Activated CD4-positive, alpha-beta T cell treated with anti-CD3 and anti-CD28 coated beads for 36 hours (primary cell): ENCODE measurements at places on chromosomes 7 and 10. TPM values are rescaled to one million over a fixed set of nuclear protein-coding genes. Genes with fewer than 3 reads are reported as not detected.

DNA sequence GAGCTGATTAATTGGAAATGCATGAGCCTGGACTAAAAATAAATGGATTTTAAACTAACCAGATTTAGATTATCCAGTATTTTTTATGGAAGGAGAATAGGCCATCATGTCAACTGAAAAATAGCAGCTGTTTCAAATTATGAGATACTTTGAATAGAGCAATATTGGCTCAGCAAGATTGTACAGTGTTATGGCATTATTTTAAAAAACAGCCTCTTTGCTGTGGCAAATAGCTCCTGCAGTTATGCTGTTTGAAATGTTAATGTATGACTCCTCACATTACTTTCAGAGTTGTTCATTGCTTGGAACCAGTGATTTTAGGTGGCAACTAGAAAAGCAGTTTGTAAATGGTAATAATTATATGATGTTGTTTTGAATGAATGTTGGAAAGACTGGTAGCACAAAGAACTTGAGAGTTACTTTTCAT, 244.5 kb downstream of the KIAA1217 start:
- peaks cover 39% of the 10 kb centered on the region for H3K27me3 ChIP-seq
- no peak for DNase-seq
- no peaks in the 10 kb centered on the region for H3K36me3 ChIP-seq
- no peak overlapping the region for H3K27ac ChIP-seq
- H3K4me1 ChIP-seq, result peaks cover 12% of the 10 kb centered on the region
- no peak overlapping the region for H3K4me3 ChIP-seq

DNA sequence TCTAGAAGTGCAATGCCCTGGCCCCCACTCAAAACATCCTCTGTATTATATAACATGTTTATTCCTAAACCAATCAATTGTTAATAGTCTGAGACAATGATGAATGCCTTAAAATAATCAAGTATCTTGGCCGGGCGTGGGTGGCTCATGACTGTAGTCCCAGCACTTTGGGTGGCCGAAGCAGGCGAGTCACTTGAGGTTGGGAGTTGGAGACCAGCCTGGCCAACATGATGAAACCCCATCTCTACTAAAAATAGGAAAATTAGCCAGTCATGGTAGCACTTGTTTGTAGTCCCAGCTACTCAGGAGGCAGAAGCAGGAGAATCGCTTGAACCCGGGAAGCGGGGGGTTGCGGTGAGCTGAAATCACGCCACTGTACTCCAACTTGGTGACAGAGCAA, 29.4 kb upstream of the CACNA2D1 start:
- H3K4me3 ChIP-seq, result no peak overlapping the region
- no peaks in the 10 kb centered on the region for H3K27me3 ChIP-seq
- no peaks in the 10 kb centered on the region for H3K36me3 ChIP-seq
- no peak overlapping the region for H3K27ac ChIP-seq
- no peak for DNase-seq
- H3K4me1 ChIP-seq, result no peaks in the 10 kb centered on the region

- no peaks in the 10 kb centered on the region for H3K36me3 ChIP-seq
- DNase-seq, result no peak
- H3K4me1 ChIP-seq, result peaks cover 6% of the 10 kb centered on the region
- no peak overlapping the region for H3K4me3 ChIP-seq
Measured at GRCh38 chr7:70434821-70435220, 697.1 kb upstream of the GALNT17 start.

DNA sequence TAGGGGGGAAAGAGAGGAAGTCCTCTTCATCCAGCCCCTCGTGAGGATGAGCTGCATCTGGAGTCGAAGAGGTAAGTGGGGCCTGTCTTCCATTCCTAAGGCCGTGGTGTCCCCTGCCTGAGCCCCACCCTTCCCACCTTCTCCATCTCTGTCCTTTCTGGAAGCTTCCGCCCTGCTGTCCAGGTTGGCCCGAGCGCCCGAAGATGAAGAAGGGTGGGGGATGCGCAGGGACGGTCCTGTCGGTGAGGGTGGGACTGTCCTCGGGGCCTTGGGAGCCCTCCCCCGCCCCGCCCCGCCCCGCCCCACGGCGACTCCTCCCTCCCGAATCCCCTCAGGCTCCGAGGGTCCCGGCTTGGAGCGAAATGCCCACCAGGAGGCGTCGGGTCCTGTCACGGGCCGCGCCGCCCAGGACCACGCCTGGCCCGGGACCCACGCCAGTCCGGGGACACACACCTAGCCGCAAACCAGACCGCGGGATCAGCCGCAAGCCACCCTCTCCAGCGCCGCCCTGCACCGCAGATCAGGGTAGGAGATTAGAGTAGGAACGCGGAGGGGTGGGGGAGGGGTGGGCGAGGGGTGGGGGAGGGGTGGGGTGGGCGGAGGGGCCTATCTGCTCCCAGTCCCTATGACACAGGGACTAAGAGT, 15.3 kb downstream of the GPRIN2 start:
- peaks cover 6% of the 10 kb centered on the region for H3K4me1 ChIP-seq
- no peaks in the 10 kb centered on the region for H3K36me3 ChIP-seq
- no peak for DNase-seq

DNA sequence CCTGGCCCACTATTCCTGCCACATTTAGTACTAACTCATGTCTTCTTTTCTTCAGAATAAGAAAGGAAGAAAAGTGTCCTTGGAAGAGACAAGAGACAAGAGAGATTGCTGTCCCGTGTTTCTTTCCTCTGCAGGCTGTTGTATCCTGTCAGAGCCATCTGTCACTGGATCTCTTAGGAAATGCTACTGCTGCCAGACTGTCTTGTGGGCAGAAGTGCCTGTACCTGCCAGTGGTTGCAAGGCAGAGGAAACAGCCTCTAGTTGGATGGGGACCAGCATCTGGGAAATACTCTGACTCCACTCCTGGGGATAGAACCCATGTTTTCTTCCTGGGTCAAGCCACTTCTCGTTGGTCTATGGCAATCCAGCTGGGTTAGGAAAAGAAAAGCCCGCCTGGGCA, 16.7 kb upstream of the MAP3K8 start:
- H3K4me1 ChIP-seq, result peaks cover 30% of the 10 kb centered on the region
- H3K4me3 ChIP-seq, result no peak overlapping the region
- H3K36me3 ChIP-seq, result no peaks in the 10 kb centered on the region

- H3K4me1 ChIP-seq, result no peaks in the 10 kb centered on the region
- peaks cover 9% of the 10 kb centered on the region for H3K27me3 ChIP-seq
- no peak for DNase-seq
- no peaks in the 10 kb centered on the region for H3K36me3 ChIP-seq
- H3K27ac ChIP-seq, result no peak overlapping the region
Measured at GRCh38 chr10:94218493-94219183, 144.1 kb downstream of the NOC3L start.

DNA sequence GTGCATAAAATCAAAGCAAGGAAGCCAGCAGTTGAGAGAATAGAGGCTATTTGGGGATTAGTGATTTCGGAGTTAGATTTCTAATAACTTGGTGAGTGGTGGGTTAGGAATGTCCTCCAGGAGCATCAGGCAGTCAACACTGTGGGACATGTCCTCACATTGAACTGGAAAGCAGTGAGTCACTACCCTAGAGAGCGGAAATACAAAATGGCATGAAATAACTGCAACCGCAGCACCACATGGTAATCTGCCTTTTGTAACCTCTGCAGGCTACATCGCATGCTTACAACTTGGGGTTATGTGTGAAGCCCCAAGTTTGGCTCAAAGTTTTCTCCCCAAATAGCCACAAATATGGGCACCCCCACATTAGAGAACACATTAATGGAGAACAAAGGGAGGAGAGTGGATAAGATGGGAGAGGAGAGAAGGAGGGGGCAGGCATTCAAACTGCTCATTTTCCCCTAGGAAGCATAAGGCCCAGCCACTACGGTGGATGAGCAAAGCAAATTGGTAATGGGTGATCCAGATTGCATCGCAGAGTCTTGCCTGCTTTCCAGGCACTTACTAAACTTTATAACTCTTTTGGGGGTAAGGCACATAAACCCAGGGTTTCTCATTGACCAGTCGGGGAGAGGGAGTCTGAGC, 22.0 kb upstream of the SLF2 start:
- no peaks in the 10 kb centered on the region for H3K36me3 ChIP-seq
- no peak overlapping the region for H3K27ac ChIP-seq
- H3K4me3 ChIP-seq, result no peak overlapping the region
- peaks cover 4% of the 10 kb centered on the region for H3K4me1 ChIP-seq
- H3K27me3 ChIP-seq, result peaks cover 21% of the 10 kb centered on the region

- no peak for DNase-seq
- H3K27me3 ChIP-seq, result peaks cover 43% of the 10 kb centered on the region
- peaks cover 10% of the 10 kb centered on the region for H3K4me1 ChIP-seq
- H3K4me3 ChIP-seq, result peak overlapping the region; percentile 23
Measured at GRCh38 chr7:113085781-113086390, 741 bp downstream of the GPR85 start.

- peaks cover 4% of the 10 kb centered on the region for H3K36me3 ChIP-seq
- H3K4me3 ChIP-seq, result no peak overlapping the region
- no peaks in the 10 kb centered on the region for H3K27me3 ChIP-seq
Measured at GRCh38 chr7:50268223-50268622, 36.3 kb upstream of the IKZF1 start.

DNA sequence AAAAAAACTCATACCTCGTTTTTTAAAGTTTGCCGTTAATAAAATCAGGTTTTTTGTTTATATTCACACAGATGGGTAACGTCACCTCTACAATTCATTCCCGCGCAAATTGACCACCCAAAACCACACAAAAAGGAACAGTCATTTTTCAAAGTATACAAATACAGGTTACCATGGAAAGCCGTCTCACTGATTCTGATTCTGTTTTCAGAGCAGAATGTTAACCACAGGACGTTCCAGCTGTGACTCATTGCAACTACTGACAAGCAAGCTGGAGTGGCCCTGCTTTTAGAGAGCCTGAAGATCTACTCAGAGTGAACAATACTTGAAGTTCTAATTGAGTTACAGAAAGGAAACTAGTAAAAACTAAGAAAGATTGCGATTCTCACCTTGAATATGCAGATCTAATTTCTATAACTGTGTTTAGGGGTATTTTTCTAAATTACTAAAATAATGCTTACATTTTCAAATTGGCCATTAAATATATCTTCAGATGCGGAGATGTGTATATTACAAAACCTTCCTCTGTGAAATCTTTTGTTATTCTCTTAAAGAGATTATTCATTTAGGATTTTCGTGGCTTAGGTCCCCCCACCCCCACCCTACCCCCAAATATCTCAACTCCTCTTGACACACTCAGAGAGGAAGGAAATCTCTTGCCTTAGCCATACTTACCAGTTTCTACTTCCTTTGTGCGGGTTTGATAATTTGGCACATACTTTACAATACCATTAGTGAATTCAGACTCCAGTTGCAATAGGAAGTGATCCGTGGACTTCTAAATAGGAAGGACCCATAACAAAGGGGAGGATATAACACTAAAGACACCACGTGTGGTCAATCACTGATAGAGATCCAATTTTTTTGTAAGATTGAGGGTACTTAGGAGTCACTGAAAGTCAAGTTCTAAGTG, 106.0 kb downstream of the CUBN start:
- peaks cover 62% of the 10 kb centered on the region for H3K4me1 ChIP-seq
- H3K4me3 ChIP-seq, result peak overlapping the region; percentile 50
- H3K27ac ChIP-seq, result peak overlapping the region; percentile 95

GRCh38 chr10:24552346-24553016, 171.2 kb downstream of the ARHGAP21 start:
- peaks cover 2% of the 10 kb centered on the region for H3K27me3 ChIP-seq
- H3K36me3 ChIP-seq, result no peaks in the 10 kb centered on the region
- peak; percentile 56 for DNase-seq
- H3K27ac ChIP-seq, result no peak overlapping the region

- H3K36me3 ChIP-seq, result no peaks in the 10 kb centered on the region
- no peak for DNase-seq
- H3K4me1 ChIP-seq, result no peaks in the 10 kb centered on the region
- no peak overlapping the region for H3K27ac ChIP-seq
- no peaks in the 10 kb centered on the region for H3K27me3 ChIP-seq
Measured at GRCh38 chr7:12373580-12374263, 29.9 kb downstream of the VWDE start.

GRCh38 chr10:15176269-15176668, 7.8 kb upstream of the NMT2 start:
- no peaks in the 10 kb centered on the region for H3K36me3 ChIP-seq
- no peaks in the 10 kb centered on the region for H3K27me3 ChIP-seq
- H3K27ac ChIP-seq, result no peak overlapping the region
- peaks cover 17% of the 10 kb centered on the region for H3K4me1 ChIP-seq

GRCh38 chr10:16779384-16779915, 37.8 kb downstream of the RSU1 start:
- H3K27me3 ChIP-seq, result no peaks in the 10 kb centered on the region
- H3K4me1 ChIP-seq, result peaks cover 31% of the 10 kb centered on the region
- peak; percentile 88 for DNase-seq
- H3K36me3 ChIP-seq, result peaks cover 25% of the 10 kb centered on the region

- H3K27me3 ChIP-seq, result peaks cover 2% of the 10 kb centered on the region
- no peaks in the 10 kb centered on the region for H3K36me3 ChIP-seq
- no peak overlapping the region for H3K4me3 ChIP-seq
- DNase-seq, result no peak
- no peak overlapping the region for H3K27ac ChIP-seq
- H3K4me1 ChIP-seq, result no peaks in the 10 kb centered on the region
Measured at GRCh38 chr7:41570766-41571165, 132.1 kb downstream of the INHBA start.

- no peak overlapping the region for H3K27ac ChIP-seq
- H3K36me3 ChIP-seq, result no peaks in the 10 kb centered on the region
- H3K4me1 ChIP-seq, result no peaks in the 10 kb centered on the region
- H3K4me3 ChIP-seq, result no peak overlapping the region
Measured at GRCh38 chr7:93751421-93751820, 139.1 kb downstream of the TFPI2 start.

- no peak overlapping the region for H3K4me3 ChIP-seq
- no peak overlapping the region for H3K27ac ChIP-seq
- H3K36me3 ChIP-seq, result no peaks in the 10 kb centered on the region
- DNase-seq, result no peak
Measured at GRCh38 chr10:121183236-121183635, 332.1 kb downstream of the WDR11 start.

GRCh38 chr7:31729195-31729804, 42.3 kb downstream of the PPP1R17 start:
- no peak overlapping the region for H3K4me3 ChIP-seq
- H3K36me3 ChIP-seq, result no peaks in the 10 kb centered on the region
- H3K4me1 ChIP-seq, result no peaks in the 10 kb centered on the region
- H3K27me3 ChIP-seq, result no peaks in the 10 kb centered on the region
- no peak for DNase-seq
- H3K27ac ChIP-seq, result no peak overlapping the region

GRCh38 chr7:739983-740942, 13.2 kb upstream of the PRKAR1B start:
- peaks cover 41% of the 10 kb centered on the region for H3K36me3 ChIP-seq
- no peaks in the 10 kb centered on the region for H3K4me1 ChIP-seq
- H3K4me3 ChIP-seq, result no peak overlapping the region
- no peak for DNase-seq

- no peak for DNase-seq
- H3K4me3 ChIP-seq, result no peak overlapping the region
- peaks cover 6% of the 10 kb centered on the region for H3K4me1 ChIP-seq
- H3K27me3 ChIP-seq, result peaks cover 1% of the 10 kb centered on the region
Measured at GRCh38 chr10:28431139-28431538, 101.8 kb upstream of the WAC start.

GRCh38 chr7:116468534-116468933, 31.0 kb upstream of the CAV2 start:
- no peaks in the 10 kb centered on the region for H3K36me3 ChIP-seq
- H3K4me3 ChIP-seq, result no peak overlapping the region

GRCh38 chr7:106588422-106589197, 72.3 kb downstream of the CCDC71L start:
- DNase-seq, result no peak
- H3K27me3 ChIP-seq, result peaks cover 9% of the 10 kb centered on the region
- H3K4me1 ChIP-seq, result no peaks in the 10 kb centered on the region

MARCHF5 gene
- 25.9 TPM for total RNA-seq

TBXAS1 gene
- 3.6 TPM for total RNA-seq

ADO gene
- total RNA-seq, result 21.5 TPM

ALOX5 gene
- total RNA-seq, result 0.21 TPM

TNS3 gene
- total RNA-seq, result 0.11 TPM

TSPAN33 gene
- 6.5 TPM for total RNA-seq

NCF1 gene
- total RNA-seq, result 0.78 TPM

CXCL12 gene
- not detected for total RNA-seq
